ENCODE measurements at places on chromosomes 7 and 10.

GRCh38 chr7:16660702-16661464 is 14.9 kb downstream of the BZW2 start:
- DNase-seq: no peak

DNA sequence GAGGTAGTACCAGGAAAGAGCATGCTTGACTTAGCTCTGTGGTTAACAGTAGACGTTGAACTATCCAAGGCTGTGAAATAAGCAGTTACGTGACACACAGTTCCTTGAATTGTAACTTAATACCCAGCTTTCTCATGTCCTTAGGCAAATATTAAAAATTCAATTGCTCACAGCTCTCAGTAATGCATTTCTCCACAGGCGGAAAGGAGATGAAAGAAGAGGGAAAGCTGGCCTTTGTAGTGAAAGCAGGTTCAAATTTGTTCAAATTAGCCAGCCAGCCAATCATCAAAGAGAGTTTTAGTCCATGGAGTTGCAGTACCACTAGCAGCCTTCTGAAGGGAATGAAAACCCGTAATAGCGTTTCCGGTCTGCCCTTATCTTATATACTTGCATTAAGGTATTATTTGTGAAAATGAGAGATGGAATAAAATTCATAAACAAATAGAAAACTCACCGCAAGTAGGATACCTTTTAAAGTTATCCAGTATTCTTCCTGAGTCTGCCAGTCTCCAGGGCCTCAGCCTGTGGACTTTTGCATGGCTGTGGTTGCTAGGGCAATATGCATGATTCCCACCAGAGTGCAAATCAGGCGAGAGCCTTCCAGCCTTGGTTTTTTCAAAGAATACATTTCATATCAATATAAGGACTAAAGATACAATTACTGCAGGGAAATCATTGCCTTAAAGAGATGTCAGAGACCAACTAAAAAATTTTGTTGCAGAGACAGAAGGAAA is 795.5 kb downstream of the TNS3 start:
- no peak for DNase-seq

DNA sequence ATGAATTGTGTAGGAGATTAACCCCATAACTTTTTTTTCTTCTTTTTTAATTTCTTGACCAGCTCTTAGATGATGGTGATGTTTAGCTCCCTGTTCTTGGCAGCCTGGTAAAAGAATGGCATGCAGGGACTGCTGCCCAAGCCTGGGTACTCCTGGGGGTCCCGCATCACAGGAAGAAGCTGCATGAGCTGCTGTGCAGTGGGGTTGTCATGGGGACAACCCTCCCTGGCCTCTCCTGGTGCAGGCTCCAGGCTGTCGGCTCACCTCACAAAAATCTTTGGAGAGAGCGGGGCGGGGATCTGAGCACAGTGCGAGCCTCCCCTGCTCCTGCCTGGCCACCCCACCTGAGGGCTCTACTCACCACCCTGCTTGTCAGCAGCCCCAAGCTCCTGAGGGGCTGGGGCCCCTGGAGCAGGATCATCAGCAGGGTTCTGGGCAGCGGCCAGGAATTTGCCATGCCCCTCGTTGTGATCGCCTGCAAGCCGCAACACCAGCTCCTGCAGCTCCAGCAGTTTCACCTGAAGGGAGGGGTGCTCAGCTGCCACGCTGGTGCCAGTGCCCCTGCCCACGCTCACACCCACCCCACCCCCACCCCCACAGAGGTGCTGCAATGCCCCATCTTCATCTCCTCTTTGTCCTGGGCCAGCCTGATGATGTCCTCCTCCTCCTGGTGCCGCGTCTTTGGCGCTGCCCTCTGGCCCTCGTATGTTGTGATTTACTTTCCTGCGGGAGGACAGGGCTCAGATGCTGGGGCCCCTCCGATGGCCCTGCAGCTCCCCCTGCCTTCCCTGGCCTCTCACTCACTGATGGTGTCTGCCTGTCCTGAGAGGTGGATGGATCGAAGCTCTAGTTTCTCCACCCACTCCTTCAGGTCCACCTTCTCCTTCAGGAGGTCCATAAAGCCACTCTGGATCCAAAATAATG is 15.5 kb upstream of the MTPAP start:
- no peak for DNase-seq

GRCh38 chr10:21953585-21954057 is 49.9 kb downstream of the DNAJC1 start:
- DNase-seq: no peak

DNA sequence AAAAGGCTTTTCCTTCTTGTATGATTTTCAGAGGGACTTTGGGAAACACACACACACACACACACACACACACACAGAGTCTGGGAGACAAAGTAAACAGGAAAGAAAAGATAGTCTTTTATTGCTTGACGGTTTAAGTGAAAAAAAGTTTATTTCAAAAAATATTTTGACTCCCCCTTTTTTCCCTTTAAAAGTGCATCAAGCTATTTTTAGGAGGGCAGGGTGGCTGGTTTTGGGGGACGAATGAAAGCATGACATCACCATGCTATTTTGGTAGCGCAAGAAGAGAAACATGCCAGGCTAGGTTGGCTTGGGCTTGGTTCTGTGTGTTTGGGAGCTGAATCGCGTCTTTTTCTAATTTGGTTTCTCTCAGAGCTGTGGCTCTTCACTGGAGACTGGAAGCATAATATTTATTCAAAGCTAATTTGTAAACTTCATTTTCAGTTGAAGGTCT is 129.2 kb downstream of the BAMBI start:
- no peak for DNase-seq

GRCh38 chr10:89164920-89165319 is 42.2 kb downstream of the CH25H start:
- no peak for DNase-seq

GRCh38 chr10:128011059-128011979 is 104.4 kb downstream of the PTPRE start:
- DNase-seq: peak; percentile 82

- no peak for DNase-seq
Measured at GRCh38 chr7:2633538-2634266, 1.9 kb downstream of the TTYH3 start.

DNA sequence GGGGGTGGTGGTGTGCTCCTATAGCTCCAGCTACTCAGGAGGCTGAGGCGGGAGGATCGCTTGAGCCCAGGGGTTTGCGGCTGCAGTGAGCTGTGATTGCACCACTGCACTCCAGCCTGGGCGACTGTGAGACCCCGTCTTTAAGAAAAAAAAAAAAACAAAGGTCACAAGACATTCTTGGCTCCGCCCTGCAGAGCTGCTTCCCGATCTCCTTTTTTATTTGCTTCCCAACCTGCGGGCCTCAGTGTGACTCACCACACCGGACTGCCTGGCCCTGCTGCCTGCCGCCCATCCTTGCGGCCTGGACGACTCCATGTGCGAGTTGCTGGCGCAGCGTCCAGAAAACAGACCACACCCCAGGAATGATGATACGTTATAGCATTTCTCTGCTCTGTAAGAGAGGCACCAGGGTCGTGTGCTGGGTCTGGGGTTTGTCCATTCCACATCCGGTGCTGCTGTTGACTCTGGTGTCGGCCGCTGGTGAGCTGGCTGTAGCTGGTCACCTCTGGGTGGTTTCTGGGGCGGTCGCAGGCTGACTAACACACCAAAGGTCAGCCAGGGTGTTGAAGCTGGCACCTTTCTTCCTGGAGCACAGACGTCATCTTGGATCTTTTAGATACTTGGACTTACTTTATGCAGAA is 123.6 kb downstream of the TCF7L2 start:
- DNase-seq: no peak

DNA sequence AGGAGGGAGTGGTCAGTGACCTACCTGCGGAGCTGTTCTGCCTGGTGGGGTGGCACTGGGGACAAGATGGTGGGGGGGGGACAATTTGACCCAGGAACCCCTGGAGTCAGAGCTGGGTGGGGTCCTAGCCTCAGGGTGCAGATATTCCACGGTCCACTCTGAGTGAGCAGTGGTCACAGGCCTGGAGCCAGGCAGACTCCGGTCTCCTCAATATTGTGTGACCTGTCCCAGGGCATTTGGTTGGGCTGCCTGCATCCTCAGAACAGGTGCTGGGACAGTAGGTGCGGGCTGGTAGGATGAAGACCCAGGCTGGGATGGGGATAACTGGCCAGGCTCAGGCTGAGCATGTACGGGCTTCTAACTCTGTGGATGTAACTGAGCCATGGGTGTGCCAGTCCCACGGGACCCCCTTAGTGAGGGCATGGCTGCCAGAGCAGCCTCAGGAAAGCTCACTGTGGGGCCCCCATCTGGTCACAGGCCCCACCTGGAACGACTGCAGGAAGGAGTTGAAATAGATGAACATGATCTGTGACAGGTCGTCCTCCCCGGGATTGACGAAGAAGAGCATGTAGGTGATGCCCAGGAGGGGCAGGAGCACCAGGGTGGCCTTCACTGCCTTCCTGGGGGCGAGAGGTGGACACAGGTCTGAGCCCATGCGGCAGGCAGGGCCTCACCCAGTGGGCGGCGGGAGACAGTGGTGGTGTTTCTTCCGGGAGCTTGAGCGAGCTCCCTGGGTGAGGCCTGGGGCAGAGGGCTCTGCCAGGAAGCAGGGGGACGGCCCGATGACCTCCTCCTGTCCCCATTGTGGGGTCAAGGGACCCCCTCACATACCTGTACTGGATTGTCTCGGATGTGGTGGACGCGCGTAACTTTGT is 26.9 kb downstream of the CRHR2 start:
- DNase-seq: no peak

- no peak for DNase-seq
Measured at GRCh38 chr10:72736828-72737220, 44.9 kb downstream of the MCU start.

DNA sequence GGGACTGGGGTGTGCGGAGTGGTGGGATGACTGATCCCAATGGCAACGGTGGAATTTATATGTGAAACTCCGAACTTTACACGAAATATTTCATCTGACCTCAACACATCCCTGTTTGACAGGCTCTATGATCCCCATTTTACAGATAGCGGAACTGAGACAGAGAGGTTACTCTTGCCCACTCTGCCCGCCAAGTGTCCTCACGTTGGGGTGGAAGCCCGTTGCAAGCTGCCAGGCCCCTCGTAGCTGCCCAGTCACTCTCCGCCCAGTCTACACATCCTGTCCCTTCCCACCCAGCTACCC is 397 bp upstream of the NFE2L3 start:
- DNase-seq: no peak

GRCh38 chr7:35040906-35041305 is 3.6 kb upstream of the DPY19L1 start:
- no peak for DNase-seq

DNA sequence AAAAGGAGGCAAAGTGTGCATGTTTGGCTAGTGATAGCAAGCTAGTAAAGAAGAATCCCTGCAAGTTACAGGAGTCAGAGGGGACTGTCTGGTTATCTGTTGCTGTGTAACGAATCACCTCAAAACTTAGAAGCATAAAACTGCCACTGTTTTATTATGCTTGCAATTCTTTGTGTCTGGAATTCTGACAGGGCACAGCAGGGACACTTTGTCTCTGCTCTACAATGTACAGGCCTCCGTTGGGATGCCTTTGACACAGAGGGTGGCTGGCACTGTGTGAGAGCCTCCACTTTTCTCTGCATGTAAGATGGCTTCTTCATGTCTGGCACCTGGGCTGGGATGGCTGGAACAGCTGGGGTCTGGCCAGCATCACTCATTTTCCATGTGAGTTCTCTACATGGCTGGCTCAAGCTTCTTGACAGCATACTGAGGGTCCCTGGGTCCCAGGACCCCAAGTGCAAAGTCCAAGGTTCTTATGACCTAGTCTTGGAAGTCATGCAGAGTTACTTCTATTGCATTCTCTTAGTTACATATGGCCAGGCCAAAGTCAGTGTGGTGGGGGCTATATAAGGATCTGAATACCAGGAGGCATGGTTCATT is 276.9 kb downstream of the RPS24 start:
- DNase-seq: no peak

DNA sequence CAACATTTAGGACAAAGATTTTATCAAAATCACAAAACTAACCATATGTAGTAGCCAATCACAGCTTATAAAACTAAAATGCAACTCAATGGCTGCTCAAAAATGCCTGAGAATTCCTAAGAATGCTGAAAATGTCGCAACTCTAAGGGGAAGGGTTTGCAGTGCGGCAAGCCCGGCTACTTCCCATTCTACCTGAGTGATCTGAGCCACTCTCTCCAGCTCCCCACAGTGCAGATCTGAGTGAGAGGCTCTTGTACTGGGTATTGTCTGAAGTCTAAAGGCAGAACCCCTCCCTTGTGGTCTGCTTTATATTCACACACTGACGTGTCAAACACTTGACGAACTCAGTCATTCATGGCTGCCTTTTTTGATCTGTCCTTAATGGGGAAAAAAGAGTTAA is 28.9 kb downstream of the RAB11FIP2 start:
- no peak for DNase-seq

GRCh38 chr10:124599588-124600050 is 138.0 kb downstream of the LHPP start:
- DNase-seq: no peak

DNA sequence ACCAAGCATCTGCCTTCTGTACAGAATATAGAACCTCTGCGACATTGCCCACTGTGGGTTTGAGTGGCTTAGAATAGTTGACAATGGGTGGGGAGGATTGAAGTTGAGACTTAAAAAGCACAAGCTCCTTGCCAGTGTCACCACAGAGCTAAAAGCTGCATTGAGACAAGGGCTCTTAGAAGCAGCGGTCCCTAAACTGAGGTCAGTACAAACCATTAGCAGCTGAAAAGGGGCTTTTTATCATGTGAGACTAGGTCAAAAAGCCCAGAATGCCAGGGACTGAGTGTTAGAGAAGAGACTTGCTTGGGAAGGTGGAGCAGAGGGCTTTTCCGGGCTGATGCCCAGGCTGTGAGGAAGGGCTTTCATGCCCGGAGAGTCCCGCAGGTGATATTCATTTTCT is 91.3 kb downstream of the POU6F2 start:
- DNase-seq: no peak

DNA sequence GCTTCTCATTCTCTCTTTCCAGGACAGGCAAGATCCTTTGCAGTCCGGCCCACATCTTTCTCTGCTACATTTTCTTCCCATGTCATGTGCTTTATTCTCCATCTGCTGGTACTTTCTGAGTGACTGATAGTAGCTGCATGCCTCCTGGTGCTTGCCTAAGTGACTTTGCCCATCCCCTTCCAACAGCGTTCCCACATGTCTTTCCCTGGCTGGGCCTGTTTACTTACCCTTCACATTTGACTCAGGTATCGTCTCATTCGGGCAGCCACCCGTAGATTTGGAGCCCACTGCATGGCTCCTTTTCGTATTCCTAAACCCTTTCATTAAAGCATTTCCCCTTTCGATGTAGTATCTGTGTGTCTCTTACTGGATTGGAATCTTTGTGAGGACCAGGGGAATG is 24.6 kb downstream of the TYW1 start:
- no peak for DNase-seq

GRCh38 chr10:131825960-131826650 is 74.7 kb upstream of the PPP2R2D start:
- DNase-seq: no peak

- DNase-seq: no peak
Measured at GRCh38 chr7:95342029-95342428, 17.7 kb upstream of the PON1 start.

DNA sequence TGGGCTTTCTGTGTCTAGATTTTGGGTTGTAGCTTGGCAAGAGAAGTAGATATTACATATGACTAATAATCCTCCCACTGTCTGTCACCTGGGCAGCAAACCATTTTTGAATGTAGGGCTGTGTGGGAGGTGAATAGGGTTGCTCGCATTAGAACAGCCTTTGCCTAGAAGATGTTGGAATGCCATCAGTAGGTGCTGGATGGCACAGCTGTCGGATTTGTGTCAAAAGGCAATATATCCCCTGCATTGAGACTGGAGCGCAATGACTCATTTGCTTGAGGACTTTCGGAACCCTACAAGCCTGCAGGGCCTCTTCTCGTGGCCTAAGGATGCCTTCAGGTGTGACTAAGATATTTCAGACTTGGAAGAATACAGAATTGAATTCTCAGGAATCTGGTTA is 323.8 kb downstream of the GPR158 start:
- no peak for DNase-seq
